ENCODE measurements at places on chromosomes 12 and 14. TPM values are rescaled to one million over a fixed set of nuclear protein-coding genes. Genes with fewer than 3 reads are reported as not detected.

Gene PTPN6
- total RNA-seq = 0.36 TPM

Gene BRI3BP
- total RNA-seq = 2.1 TPM

Gene GDF3
- total RNA-seq = not detected

Gene SRSF9
- total RNA-seq = 107 TPM

Gene SERPINA10
- not detected for total RNA-seq

Gene PPM1H
- total RNA-seq = 13.4 TPM

Gene CD27
- not detected for total RNA-seq

Gene NKX2-1
- total RNA-seq = not detected

Gene OAS1
- total RNA-seq = 3.6 TPM

Gene CCDC196
- total RNA-seq = not detected

DNA sequence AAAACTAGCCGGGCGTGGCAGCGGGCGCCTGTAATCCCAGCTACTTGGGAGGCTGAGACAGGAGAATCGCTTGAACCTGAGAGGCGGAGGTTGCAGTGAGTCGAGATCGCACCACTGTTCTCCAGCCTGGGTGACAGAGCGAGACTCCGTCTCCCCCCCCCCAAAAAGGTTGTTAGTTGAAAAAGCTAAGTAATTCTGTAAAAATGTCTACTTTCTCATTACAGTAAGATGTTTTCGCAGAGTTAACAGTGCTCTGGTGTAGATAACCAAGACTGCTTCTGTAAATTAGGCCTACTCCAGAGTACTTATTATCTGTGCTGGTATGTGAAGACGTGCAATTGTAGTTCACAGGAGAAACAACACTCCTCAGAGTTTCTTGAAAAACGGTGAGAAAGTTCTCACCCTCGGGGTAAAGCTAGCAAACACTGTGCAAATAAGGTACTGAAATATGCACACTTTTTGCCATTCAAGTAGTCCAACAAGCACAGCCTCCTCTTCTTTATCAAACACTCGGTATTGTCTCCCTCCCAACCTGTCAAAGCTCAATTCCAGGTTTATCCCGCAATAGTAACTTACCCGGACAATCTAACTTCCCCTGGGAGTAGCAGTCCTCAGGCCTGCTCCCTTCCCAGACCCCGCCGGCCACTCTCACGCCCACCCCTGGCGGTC lies 974 bp downstream of the BTBD7 start:
- DNase-seq = no peak
- peaks cover 9% of the 10 kb centered on the region for H3K4me1 ChIP-seq
- H3K36me3 ChIP-seq = no peaks in the 10 kb centered on the region
- H3K4me3 ChIP-seq = peak overlapping the region; percentile 80
- no peaks in the 10 kb centered on the region for H3K27me3 ChIP-seq
- H3K27ac ChIP-seq = peak overlapping the region; percentile 94

- H3K36me3 ChIP-seq = no peaks in the 10 kb centered on the region
- H3K27ac ChIP-seq = no peak overlapping the region
- H3K4me3 ChIP-seq = no peak overlapping the region
- no peaks in the 10 kb centered on the region for H3K4me1 ChIP-seq
- H3K27me3 ChIP-seq = peaks cover 28% of the 10 kb centered on the region
- DNase-seq = no peak
These were observed 9.4 kb upstream of the YBX3 start for GRCh38 chr12:10732549-10732948.

DNA sequence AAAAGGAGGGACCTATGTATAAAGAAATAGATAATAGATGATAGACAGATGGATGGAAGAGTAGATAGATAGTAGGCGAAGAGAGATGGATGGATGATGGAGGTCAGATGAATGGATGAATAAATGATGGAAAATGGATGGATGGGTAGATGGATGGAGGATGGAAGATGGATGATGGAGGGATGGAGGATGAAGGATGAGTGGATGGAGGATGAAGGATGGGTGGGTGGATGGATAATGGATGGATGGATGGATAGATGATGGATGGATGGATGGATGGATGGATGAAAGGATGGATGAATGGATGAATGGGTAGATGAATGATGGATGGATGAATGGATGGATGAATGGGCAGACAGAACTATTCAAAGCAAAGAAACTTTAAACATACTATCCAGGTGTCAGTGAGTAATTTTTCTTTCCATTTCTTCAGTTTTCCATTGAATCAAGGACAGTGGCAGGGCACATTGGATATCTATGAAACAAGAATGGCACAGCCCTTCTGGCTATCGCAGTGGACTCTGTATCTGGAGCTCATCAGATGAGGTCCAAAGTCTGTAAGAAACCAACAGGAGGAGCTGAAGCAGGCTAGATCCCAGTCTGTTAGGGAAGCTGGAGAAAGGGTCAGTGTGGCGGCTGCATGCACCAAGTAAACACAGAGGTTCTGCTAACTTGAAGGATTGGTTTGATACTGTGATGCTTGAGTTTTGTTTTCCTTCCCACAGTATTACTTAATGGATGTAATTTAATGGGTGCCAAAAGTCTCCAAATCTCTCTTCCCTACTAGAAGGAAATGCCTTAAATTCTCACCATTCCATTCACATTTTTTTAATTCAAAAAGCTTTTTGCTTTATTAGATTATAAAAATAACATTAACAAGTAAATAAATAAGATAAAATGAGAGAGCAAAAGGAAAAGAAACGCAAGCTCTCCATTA lies 18.1 kb upstream of the MED13L start:
- H3K27ac ChIP-seq = no peak overlapping the region
- no peak overlapping the region for H3K4me3 ChIP-seq
- DNase-seq = no peak

DNA sequence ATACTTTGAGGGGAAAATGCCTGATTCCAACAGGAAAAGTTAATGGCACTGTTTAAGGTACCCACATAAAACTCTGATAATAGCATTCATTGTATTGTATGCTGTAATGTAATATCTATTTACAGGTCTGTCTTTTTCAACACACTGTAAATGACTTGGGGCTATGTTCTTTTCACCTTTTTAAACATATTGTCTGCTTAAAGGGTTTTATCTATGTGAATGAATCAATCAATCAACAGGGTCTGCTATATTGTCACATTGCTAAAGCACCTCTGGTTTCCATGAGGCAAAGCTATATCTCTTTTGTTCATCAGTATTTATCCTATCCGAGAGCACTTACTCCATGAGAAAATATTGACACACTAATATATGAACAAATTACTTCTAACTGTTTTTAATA lies 288.0 kb downstream of the SLC6A15 start:
- H3K27me3 ChIP-seq = no peaks in the 10 kb centered on the region
- no peak overlapping the region for H3K4me3 ChIP-seq
- H3K27ac ChIP-seq = no peak overlapping the region
- no peaks in the 10 kb centered on the region for H3K4me1 ChIP-seq

DNA sequence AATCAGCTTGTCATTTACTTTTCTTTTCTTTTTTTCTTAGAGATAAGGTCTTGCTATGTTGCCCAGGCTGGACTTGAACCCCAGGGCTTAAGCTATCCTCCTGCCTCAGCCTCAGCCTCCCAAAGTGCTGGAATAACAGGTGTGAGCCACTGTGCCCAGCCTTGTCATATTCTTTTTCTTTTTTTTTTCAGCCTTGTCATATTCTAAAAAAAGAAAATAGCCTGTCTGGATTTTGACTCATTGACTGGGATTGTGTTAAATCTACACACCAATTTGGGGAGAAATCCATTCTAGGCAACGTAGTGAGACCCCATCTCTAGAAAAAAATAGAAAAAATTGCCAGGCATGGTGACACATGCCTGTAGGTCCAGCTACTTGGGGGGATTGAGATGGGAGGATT lies 24.1 kb downstream of the ATP5MC2 start:
- H3K27ac ChIP-seq = peak overlapping the region; percentile 59
- no peak for DNase-seq
- H3K4me1 ChIP-seq = peaks cover 12% of the 10 kb centered on the region
- H3K27me3 ChIP-seq = no peaks in the 10 kb centered on the region
- H3K36me3 ChIP-seq = no peaks in the 10 kb centered on the region

DNA sequence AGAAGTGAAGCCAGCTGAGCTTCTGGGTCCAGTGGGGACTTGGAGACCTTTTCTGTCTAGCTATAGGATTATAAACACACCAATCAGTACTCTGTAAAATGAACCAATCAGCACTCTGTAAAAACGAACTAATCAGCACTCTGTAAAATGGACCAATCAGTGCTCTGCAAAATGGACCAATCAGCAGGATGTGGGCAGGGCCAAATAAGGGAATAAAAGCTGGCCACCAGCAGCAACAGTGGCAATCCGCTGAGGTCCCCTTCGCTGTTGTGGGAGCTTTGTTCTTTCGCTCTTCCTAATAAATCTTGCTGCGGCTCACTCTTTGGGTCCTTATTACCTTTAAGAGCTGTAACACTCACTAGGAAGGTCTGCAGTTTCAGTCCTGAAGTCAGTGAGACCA lies 72.3 kb downstream of the NTS start:
- H3K27me3 ChIP-seq = peaks cover 2% of the 10 kb centered on the region
- peak; percentile 15 for DNase-seq
- H3K4me3 ChIP-seq = no peak overlapping the region
- H3K4me1 ChIP-seq = no peaks in the 10 kb centered on the region
- H3K27ac ChIP-seq = no peak overlapping the region
- no peaks in the 10 kb centered on the region for H3K36me3 ChIP-seq

DNA sequence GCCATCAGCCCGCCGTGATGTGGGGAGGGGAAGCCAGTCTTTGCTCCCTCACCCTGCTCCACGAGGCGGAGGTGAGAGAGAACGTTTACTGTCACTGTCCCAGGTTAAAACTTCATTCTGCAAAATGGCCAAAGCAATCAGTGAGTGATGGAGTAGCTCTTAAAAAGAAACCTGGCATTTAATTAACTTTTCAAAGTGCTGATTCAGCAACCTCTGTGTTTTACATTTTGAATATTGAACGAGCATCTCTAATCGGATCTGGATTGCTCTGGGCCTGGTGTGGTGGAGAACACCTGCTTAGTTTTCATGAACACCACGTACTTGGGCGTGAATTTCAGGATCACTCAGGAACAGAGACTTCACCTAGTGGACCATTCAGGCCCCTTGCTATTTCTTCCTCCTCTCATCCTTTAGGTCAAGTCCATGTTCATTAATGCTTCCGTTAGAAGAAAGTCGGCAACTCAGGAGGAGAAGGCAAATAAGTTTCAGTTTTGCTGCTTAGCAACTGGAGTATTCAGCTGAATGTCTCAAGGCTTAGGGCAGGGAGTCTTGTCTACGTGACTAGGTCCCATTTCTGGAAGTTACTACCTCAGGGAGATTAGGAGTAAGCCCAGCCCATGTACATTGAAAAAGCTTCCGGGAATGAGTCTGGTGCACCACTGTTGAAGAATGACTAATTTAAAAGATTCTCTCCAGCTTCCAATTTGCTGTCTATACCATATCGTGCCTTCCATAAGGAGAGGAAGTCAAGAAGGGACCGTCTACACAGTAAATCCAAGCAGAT lies 68.2 kb downstream of the IFT43 start:
- H3K27ac ChIP-seq = no peak overlapping the region
- DNase-seq = no peak
- no peaks in the 10 kb centered on the region for H3K4me1 ChIP-seq

GRCh38 chr14:69637503-69638031 lies 26.2 kb downstream of the SUSD6 start:
- peaks cover 28% of the 10 kb centered on the region for H3K4me1 ChIP-seq
- H3K4me3 ChIP-seq = no peak overlapping the region
- H3K27ac ChIP-seq = no peak overlapping the region
- DNase-seq = no peak
- H3K27me3 ChIP-seq = no peaks in the 10 kb centered on the region

DNA sequence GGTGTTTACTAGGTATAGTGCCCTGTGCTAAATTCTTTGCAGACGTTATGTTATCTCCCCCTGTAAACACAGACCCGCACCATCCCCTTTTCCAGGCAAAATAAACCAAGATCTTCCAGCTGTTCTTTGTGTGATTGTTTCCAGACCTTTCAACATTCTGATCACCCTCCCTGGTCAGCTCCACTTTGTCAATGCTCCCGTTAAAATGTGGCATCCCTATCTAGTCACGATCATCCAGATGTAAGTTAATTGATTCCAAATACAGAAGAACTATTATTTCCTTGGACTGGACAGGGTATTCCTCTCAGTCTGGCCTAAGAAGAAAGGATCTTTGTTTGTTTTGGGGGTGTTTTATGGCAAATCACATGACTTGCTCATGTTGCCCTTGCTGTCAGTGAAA lies 127.6 kb upstream of the ARID2 start:
- DNase-seq = no peak
- H3K27ac ChIP-seq = no peak overlapping the region
- no peaks in the 10 kb centered on the region for H3K36me3 ChIP-seq
- H3K27me3 ChIP-seq = peaks cover 5% of the 10 kb centered on the region
- no peak overlapping the region for H3K4me3 ChIP-seq

- no peak overlapping the region for H3K4me3 ChIP-seq
- H3K27ac ChIP-seq = no peak overlapping the region
- H3K27me3 ChIP-seq = no peaks in the 10 kb centered on the region
- DNase-seq = no peak
- no peaks in the 10 kb centered on the region for H3K4me1 ChIP-seq
These were observed 28.3 kb downstream of the GALNT9 start for GRCh38 chr12:132300789-132301722.

DNA sequence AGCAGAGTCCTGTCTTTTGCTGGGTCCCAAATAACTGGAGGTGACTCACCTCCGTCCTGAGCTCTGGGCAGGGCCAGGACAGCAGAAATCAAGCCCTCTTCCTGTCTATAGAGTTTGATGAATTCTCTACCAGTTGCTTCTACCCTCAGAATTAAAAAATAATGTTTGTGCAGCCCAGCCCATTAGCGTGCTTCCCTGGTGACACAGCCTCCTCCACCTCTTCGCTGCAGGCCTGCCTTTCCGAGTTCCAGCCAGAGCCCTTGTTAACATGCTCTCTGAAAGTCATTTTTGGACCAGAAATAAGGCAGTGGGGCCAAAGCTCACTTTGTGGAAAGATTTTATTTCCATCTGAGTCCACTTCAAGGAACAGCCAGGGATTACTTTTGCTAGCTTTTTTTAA lies 94.0 kb downstream of the TBX5 start:
- no peak overlapping the region for H3K4me3 ChIP-seq
- no peaks in the 10 kb centered on the region for H3K27me3 ChIP-seq
- no peak overlapping the region for H3K27ac ChIP-seq
- H3K36me3 ChIP-seq = no peaks in the 10 kb centered on the region
- no peaks in the 10 kb centered on the region for H3K4me1 ChIP-seq
- DNase-seq = no peak

DNA sequence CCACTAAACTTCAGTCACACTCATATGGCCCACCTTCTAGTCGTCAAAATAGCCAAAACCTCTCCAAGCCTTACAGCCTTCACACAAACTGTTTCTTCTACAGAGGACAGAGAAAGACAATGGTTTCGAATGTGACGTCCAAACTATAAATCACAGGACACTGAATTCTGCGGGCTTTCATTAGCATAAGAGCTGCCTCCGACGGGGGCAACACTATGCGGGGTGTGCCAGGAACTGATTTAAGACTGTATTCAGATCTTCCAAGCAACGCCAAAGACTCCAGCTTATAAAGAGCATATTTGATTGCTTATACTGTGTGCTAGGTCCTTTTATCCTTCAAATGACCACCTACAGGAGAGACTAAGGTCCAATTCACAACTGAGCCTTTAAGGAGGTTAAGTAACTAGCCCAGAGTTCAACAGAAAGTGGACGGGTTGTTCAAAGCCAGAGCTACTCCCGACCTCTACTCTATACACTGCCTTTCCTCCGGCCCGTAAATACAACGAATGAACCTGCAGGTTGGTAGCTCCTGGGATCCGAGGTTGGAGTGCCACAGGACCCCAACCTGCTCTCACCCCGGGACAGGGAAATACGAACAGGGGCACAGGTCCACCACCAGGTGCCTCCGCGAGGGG lies 575 bp downstream of the L2HGDH start:
- no peaks in the 10 kb centered on the region for H3K27me3 ChIP-seq
- H3K4me3 ChIP-seq = peak overlapping the region; percentile 98
- H3K4me1 ChIP-seq = peaks cover 16% of the 10 kb centered on the region
- no peak for DNase-seq

GRCh38 chr14:22314183-22314820 lies 274.7 kb downstream of the DAD1 start:
- no peaks in the 10 kb centered on the region for H3K36me3 ChIP-seq
- no peak overlapping the region for H3K27ac ChIP-seq
- peaks cover 8% of the 10 kb centered on the region for H3K27me3 ChIP-seq
- DNase-seq = no peak
- H3K4me1 ChIP-seq = no peaks in the 10 kb centered on the region
